ENCODE measurements at places on chromosomes 5 and 9.

DNA sequence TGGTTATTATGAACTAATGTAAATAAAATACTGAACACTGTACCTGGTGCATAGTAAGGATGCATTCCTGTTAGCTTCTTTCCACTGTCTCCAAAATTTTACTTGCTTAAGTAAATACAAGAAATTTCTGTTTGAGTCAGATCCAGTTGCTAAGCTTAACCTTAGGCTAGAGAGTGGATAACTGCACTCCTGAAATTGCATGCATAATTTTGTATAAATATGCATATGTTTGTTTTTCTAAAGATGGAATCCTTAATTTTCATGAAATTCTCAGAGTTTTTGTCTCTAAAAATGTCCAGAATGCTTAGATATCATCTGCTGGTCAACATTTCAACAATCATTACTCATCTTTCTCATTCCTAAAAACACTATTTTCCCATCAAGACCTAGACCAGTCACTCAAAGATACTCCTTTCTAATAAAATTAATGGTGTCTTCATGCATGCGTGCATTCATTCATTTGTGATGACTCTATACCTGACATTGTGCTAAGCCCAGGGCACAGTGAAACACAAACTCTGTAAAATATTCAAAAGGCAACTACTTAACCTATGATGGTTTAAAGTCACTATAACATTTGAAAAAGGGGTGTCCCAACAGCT lies 284.8 kb downstream of the SEC61B start:
- DNase-seq: no peak

DNA sequence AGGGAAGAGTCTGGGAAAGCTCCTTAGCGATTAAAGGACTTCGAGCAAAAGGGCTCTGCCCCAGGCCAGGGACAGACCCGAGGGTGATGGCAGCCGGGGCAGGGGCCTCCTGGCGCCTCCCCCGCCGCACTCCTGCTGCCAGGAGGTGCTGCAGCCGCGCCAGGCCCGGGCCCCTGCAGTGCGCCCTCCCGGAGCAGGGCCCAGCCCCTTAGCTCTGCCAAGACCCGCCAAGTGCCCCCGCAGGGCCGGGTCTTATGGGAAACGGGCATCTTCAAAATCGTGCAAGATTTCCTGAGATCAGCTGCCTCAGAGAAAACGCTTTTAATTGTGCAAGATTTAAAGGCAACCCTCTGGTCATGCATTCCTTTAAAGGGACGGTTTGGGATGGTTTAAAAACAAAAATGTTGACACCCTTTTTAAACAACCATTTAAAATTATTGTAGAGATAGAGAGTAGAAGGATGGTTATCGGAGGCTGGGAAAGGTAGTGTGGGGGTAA lies 52.4 kb downstream of the CDC14B start:
- no peak for DNase-seq

DNA sequence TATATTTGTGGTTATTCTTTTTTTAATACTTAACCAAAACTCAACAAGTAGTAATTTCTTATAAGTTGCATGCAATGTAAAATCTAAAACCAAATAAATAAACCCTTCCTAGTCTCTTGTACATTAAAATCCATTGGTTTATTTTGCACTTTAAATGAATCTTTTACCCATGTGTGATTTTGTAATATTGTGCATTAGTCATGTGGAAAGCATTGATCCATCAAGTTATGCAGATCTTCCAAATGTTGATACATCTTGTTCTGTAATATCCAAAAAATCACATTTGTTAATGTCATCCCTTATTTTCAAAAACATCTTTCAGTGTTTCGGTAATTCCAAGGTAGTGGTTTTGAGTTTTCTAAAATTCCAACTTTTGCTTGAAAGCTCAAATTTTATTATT lies 63.3 kb downstream of the CWC27 start:
- no peak for DNase-seq

- peak; percentile 96 for DNase-seq
Observed at GRCh38 chr5:91114658-91115057, 268.5 kb downstream of the ARRDC3 start.

DNA sequence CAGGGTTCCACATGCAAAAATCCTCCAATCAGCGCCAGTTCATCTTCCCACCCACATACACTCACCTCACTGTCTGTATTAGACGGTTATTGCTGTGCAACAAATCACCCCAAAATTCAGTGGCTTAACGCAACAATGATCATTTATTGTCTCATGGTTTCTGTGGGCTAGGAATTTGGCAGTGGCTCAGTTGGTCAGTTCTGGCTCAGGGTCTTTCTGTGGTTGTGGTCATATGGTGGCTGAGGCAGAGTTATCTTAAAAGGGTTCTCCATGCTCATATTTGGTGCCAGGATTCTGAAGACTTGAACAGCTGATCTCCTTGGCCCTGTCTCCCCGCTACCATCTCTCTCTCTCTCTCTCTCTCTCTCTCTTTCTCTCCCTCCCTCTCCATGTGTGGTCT lies 12.9 kb downstream of the ZNF618 start:
- no peak for DNase-seq

DNA sequence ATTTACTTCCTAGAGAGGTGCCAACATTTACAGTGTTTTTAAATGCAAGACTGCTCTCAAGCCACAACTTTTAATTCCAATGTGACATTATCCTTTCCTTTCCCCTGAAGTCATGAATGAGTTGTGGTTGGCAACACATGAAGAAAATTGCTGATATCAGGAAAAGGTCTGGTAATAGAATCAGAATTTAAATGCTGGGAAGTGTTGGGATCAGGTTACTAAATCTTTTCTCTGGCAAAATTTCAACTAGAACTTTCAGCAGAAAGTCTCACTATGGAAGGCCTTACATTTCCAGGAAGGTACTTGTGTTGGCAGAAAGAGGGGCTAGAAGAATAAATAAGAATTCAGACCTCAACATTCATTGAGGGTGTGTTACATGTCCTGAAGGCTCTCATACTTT lies 10.6 kb upstream of the SLC44A1 start:
- DNase-seq: no peak
